Natural killer cell treated with Interleukin-12 subunit alpha and Interleukin-12 subunit beta and Interleukin-15 and Interleukin-18, amount 100 ng/mL, for 72 hours (primary cell): ENCODE measurements at places on chromosomes 5 and 9. TPM values are rescaled to one million over a fixed set of nuclear protein-coding genes. Genes with fewer than 3 reads are reported as not detected.

Gene BRINP1
- not detected for total RNA-seq

Gene FANCG
- 185 TPM for total RNA-seq

Gene DMGDH
- not detected for total RNA-seq

Gene PALM2AKAP2
- not detected for total RNA-seq

Gene CDHR2
- total RNA-seq = 0.33 TPM

Gene SLU7
- 62.0 TPM for total RNA-seq

Gene MARVELD2
- total RNA-seq = 0.56 TPM

Gene PNPLA7
- 1.2 TPM for total RNA-seq

Gene SUSD3
- total RNA-seq = 3.3 TPM
